Midbrain (tissue), 1 donor: ENCODE measurements at places on chromosomes 11 and 22.

- no peak for DNase-seq
Measured at GRCh38 chr11:45484326-45484883, 181.0 kb downstream of the CHST1 start.

GRCh38 chr11:85029964-85030363 is 597.2 kb downstream of the DLG2 start:
- no peak for DNase-seq

GRCh38 chr11:11841723-11842420 is at the start of gene USP47:
Gene USP47, plus strand, starts transcription at chr11:11841972. Its CDS starts 214 bp downstream, at chr11:11842186.
- DNase-seq, result peak; percentile 87

DNA sequence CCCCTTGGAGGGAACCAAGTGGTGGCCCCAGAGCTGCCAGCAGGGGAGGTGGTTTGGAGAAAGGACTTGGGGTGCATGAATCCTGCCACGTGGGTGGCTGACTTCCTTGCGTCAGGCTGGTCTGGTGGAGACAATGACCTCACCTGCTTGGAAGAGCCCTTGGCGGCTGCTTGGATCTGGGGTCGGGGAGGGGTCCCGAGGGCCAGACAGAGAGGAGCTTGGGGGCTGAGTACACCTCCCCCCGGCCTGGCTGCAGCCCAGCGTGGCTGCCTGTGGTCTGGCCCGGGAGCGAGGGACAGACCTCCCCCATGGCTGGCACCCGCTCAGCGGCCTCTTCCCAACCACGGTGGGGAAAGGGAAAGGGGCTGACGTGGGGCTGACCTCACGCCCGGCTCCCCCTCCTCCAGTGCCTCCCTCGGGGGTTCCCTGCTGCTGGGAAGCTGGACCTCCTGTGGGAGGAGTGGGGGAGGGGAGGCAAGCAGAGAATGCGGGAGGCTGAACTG is 13.8 kb downstream of the LIF start:
- DNase-seq, result no peak

GRCh38 chr11:113446112-113446511 is 29.1 kb downstream of the DRD2 start:
- DNase-seq, result no peak

GRCh38 chr22:45819305-45819704 is 147.7 kb downstream of the ATXN10 start:
- no peak for DNase-seq

- DNase-seq, result no peak
Measured at GRCh38 chr22:45692549-45692948, 20.9 kb downstream of the ATXN10 start.

DNA sequence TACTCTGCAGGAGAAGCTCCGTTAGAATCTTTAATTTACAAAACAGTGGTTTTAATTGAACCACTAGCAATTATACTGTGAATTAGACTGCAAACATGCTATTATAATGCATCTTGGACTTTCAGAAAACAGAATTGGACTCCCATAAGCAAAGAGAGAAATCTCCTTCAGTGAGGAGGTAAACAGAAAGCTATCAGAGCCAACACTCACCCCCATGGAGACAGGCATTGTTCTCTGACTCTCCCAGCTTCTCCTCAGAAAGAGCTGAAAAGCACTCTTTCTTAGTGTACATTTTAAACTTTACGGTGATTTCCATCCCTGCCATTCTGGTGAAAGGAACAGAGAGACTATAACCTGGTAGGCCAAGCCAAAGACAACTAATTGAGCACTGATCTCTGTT is 176.9 kb downstream of the GRIA4 start:
- DNase-seq, result peak; percentile 18

- no peak for DNase-seq
Measured at GRCh38 chr22:25488244-25489020, 76.0 kb upstream of the GRK3 start.

- no peak for DNase-seq
Measured at GRCh38 chr11:1453611-1454034, 33.0 kb downstream of the MOB2 start.

GRCh38 chr11:36214976-36215692 is 74.1 kb downstream of the COMMD9 start:
- DNase-seq, result peak; percentile 17

DNA sequence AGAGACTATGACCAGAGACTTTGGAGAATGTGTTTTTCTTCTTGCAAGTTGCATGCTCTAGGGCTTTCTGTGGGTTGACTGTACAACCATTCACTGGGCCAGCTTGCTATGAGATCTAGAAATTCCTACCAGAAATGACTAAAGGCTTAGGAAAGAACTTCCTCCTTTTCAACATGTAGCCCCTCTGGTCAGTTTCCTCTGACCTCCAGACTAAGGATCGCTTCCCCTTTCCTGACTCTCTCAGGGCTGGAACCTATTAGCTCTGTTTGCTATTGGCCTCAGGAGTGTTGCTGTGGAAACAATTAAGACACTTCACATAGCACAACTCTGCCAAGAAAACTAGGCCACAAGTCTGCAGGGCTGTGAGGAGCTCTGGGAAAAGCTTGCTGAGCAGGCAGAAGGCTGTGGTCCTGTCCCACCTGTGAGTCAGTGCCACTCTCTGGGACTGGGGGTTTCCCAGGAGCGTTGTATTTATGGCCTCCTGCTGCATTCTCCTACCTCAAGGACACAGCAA is 10.7 kb downstream of the CRY2 start:
- peak; percentile 59 for DNase-seq

- no peak for DNase-seq
Measured at GRCh38 chr11:46491661-46492330, 100.2 kb upstream of the CHRM4 start.

DNA sequence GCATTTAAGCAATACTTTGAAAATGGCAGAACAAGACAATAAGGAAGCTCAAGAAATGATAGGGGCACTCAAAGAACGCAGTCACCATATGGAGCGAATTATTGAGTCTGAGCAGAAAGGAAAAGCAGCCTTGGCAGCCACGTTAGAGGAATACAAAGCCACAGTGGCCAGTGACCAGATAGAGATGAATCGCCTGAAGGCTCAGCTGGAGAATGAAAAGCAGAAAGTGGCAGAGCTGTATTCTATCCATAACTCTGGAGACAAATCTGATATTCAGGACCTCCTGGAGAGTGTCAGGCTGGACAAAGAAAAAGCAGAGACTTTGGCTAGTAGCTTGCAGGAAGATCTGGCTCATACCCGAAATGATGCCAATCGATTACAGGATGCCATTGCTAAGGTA is 51.9 kb downstream of the SPECC1L start:
- DNase-seq, result no peak

- DNase-seq, result no peak
Measured at GRCh38 chr11:70818351-70818750, 420.0 kb downstream of the CTTN start.
